ENCODE measurements at places on chromosomes 16 and 17.

GRCh38 chr17:63514477-63514876 lies 8.7 kb upstream of the KCNH6 start:
- no peak for DNase-seq

GRCh38 chr16:49550666-49551065 lies 177.1 kb downstream of the C16orf78 start:
- DNase-seq = no peak

DNA sequence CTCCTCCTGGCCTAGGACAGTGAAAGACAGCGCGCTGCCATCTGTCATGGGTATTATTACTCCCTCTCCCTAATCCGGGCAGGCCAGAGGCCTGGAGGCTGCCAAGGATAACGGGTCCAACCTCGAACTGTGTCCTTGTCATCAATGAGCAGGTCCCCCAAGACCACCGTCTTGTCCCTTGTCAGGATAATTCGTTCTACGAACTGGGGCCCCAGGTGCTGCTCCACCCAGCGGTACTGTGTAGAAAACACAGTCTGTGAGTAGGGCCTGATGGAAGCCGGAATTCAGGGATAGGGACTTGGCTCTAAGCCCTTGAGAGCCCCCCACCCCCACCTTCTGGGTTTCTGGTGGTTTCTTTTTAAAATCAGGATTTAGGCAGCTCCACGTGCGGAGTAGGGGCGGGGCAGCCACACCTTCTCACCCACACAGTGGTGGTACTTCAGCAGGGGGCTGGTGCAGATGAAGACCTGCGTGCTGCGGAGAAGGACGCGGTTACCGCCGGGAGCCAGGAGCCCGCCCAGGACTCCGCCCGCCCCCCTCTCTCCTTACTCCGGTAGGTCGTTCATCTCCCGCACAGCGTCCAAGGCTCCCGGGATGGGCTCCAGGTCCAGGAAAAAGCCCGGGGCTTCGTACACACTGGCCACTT lies 787 bp downstream of the NT5C start:
- DNase-seq = no peak

- DNase-seq = no peak
Observed at GRCh38 chr17:55452139-55452790, 30.6 kb upstream of the MMD start.

DNA sequence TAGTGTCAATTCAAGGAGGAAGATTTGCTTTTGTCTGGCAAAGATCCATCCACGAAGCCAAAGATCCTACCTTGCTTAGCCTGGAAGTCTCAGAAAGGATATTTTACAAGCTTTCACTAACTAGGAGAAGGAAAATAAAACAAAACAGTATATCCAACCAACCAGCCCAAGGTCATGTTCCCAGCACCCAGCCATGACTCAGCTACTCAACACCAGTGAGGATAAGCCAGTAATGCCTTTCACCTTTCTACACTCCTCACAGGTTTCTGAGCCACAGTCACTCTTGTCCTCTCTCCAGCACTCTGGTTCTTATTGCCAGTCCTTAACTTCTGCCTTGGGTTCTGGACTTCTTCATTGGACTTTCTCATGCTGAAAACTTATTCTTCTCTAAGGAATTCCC lies 116.2 kb downstream of the CDH11 start:
- no peak for DNase-seq

- DNase-seq = no peak
Observed at GRCh38 chr17:39568702-39569101, 39.0 kb downstream of the NEUROD2 start.

GRCh38 chr17:58333736-58334207 lies 5.2 kb upstream of the TSPOAP1 start:
- DNase-seq = no peak

DNA sequence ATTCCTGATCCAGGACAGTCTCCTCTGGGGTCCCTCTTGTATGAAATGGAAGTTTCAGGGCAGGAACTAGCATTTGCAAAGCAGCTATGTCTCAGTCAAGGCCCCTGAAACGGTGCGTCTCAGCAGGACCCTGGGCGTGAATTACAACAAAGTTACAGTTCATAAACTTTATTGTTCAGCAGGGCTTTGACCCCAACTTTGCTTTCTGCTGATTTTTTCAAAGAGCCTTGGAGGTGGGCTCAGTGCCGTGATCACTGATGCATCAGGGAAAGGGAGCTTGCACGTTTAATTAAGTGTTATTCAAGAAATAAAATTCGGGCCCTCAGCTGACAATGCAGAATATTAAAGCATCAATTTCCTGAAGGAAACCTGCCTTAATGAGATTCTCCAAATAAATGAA lies 260.1 kb upstream of the C16orf82 start:
- DNase-seq = no peak

DNA sequence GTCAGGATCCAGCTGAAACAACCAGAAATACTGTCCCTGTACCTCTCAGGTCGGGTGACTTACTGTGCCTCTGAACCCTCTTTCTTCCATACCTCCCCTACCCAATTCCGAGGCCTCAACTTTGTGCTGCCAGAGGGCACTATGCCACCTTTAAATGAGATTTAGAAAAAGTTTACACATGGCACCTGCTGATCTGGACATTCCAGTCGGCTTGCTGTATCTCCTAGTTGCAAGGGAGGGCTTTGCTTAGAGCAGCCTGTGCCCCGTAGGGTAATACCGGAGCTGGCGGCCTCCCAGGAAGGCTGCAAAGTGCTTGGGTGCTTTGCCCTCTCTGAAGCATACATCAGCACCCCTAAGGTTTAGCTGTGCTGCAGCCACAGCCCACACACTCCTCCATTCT lies 306.0 kb upstream of the RBFOX1 start:
- no peak for DNase-seq

DNA sequence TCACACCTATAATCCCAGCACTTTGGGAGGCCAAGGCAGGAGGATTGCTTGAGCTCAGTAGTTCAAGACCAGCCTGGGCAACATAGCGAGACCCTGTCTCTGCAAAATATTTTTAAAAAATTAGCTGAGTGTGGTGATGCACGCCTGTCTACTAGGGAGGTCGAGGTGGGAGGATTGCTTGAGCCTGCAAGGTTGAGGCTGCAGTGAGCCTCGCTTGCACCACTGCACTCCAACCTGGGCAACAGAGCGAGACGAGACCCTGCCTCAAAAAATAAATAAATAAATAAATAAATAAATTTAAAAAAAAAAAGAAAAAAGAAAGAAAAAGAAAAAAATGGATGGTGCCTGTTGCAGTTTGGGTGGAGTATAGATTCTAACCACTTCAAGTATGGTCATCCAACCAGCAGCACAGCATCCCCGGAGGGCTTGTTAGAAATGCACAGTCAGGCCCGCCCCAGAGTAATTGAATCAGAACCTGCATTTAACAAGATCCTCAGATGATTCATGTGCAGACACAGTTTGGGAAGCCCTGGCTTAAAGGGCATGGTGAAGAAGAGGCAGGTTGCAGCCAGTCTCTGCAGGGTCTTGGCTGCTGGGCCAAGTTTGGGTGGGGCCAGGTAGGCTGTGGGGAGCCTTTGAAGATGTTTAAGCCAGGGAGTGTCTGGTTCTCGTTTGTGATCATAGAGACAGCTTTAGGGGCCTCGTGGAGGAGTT lies 40.8 kb downstream of the MRC2 start:
- no peak for DNase-seq

- DNase-seq = no peak
Observed at GRCh38 chr16:4852221-4852872, 5.1 kb downstream of the UBN1 start.

DNA sequence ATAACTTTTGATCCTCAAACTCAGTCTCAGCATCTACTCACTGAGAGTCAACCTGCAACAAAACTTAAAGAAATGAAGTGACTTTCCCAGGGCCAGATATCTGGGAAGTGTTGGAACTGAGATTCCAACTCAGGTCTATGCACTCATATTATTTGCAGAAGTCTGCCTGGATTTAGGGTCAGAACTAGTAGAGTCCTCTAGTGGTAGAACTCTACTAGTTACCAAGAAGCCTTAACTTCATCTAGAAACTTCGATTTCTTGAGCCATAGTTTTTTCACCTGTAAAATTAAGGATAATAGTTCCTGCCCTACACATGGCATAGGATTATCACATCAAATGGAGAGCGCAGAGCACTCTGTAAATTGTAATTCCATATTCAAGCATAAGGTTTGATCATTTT lies 23.4 kb upstream of the KRT24 start:
- DNase-seq = no peak

DNA sequence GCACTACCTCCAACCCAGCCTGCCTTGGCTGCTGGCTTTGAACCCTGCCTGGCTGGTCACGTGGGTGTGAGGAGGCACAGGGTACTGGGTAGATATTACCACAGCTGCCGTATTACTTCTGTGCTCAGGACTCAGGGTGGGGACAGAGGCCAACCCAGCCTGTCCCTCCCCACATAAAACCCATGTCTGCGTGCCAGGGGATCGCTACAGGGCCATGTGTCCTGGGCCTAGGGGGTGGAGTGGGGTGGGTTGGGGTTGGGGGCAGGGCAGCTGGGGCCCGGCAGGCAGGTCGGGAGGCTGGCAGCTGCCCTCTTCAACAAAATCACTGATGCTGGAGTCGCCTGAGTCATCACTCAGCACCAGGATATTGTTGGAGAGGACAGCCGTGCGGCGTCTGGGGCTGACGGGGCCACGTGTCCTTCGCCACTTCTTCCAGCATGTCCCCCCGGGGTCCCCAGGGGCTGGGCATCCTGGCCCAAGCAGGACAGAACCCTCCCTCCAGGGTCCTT lies 39.7 kb upstream of the PVALEF start:
- no peak for DNase-seq

- no peak for DNase-seq
Observed at GRCh38 chr17:79154446-79154845, 79.8 kb downstream of the ENGASE start.

DNA sequence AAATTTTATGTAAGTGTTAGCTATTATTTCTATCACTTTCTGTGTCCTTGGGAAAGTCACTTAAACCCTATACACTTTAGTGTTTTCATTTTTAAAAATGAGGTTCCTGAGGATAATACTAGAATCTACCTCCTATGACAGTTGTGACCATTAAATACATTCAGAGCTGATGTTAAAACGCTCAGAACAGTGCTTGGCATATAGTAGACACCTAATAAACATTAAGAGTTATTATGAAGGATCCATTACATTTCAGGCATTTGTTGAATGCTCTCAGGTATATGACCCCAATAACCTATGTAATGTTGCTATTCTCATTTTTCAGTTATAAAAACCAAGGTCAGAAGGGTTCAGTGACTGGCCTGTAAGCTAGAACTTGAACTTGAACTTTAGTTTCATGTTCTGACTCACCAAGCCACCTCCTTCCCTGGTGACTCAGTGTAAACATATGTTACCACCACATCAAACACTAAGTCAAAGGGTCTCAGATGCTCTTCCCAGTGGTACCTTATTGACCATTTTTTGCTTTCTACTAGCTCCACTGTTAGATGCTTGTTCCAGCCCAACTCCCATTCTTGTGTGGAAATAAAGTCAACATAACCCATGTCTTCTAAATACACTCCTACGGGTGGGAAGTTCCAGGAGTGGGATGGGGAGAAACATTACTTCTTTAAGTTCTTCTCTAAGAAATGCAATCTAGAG lies 47.6 kb downstream of the HSD17B2 start:
- no peak for DNase-seq

GRCh38 chr17:50379351-50380132 lies 6.5 kb downstream of the EME1 start:
- DNase-seq = no peak

GRCh38 chr17:68034452-68034776 lies 1.1 kb upstream of the KPNA2 start:
- no peak for DNase-seq

- DNase-seq = no peak
Observed at GRCh38 chr16:1548727-1549126, 15.3 kb downstream of the TMEM204 start.

DNA sequence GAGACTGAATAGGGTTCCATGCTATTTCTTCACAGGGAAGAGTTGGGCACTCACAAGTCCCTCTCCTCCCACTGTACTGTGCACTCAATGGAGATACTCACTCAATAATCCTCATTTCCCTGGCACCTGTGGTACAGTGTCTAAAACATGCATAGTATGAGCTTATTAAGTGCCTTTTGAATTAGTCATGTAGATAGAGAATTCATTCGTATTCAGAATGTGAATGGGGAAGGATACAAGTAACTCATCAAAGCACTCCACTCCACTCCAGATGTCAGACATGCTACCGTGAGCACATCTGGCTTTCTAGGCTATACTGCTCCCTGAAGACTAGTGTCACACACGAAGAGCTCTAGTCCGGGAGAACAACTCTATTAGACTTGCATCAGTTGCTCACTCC lies 6.3 kb downstream of the C17orf75 start:
- no peak for DNase-seq

DNA sequence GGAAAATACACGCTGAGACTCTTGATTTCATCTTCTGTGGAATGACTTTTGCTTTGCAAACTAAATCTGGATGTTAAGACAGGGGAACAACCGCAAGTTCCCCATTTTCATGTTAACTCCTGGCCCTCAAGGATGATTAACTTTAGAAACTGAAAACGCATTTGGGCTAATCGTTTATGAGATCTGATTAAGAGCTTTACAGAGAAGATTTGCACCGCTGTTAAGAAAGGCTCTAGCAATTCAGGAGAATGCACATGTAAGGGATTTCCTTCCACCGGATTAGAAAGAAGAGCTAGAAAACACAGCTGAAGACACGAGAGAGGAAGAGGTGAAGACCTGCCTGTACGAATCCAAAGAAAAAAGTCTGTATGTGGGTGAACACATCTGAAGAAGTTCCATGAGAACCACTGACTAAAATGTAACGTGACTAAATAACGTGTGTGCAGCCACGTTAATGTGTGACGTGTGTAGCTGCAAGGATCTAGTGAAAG lies 106.4 kb downstream of the YPEL2 start:
- no peak for DNase-seq

DNA sequence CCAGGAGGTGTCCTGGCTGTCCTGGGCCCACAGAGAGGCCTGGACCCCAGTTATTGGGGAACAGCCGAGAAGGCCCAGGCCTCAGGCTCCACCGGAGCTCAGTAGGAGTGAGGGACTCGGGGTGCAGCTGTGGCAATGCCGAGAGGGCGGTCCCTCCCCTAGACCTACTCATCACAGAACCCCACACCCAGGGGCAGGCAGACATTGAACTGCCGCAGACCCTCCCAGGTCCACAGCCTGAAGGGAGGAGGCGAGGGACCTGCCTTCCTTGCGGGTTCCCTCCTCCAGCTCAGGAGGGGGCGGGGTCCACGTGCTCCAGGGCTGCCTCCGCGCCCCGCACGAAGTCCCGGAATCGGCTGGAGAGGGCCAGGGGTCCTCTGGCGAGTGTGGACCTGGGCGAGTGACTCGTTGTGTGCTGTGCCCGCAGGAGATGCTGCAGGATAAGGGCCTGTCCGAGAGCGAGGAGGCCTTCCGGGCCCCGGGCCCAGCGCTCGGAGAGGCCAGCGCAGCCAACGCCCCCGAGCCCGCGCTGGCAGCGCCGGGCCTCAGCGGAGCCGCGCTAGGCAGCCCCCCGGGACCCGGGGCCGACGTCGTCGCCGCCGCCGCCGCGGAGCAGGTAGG lies 3.9 kb downstream of the TBX4 start:
- DNase-seq = no peak

- DNase-seq = no peak
Observed at GRCh38 chr17:72578817-72579470, 458.1 kb downstream of the SOX9 start.

DNA sequence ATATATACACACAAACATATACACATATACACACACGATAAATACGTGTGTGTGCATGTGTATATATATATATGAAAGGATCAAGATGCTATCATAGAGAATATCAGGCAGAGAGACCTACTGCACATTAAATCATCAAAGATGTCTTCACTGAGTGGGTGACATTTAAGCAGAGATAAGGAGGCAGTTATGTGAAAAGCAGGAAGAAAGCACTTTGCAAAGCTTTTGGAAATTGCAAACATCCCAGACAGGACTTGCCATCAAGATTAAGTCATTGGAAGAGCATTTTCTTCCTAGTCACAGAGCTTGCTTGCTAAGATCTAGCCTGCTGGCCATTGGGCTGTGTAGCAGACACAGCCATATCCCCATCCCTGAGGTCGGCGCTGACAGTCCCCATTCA lies 56.4 kb downstream of the VAT1L start:
- DNase-seq = no peak

All from osteocyte (in vitro differentiated cells).